ENCODE measurements at places on chromosomes 16 and 17. TPM values are rescaled to one million over a fixed set of nuclear protein-coding genes. Genes with fewer than 3 reads are reported as not detected.

TMEM98 gene
- 9.8 TPM for total RNA-seq

TBC1D3B gene
- 1.3 TPM for total RNA-seq

KRTAP4-3 gene
- not detected for total RNA-seq

CPHXL2 gene
- not detected for total RNA-seq

TEKT5 gene
- total RNA-seq: not detected

RUSF1 gene
- 22.2 TPM for total RNA-seq

WNK4 gene
- not detected for total RNA-seq

KRT40 gene
- not detected for total RNA-seq

KRTAP1-5 gene
- total RNA-seq: not detected

DPEP2NB gene
- not detected for total RNA-seq

KRT12 gene
- total RNA-seq: not detected

CCDC200 gene
- not detected for total RNA-seq

ITGAX gene
- total RNA-seq: 2.3 TPM

SCGB1C2 gene
- not detected for total RNA-seq

MRPS23 gene
- 69.3 TPM for total RNA-seq

CACNA1G gene
- 0.14 TPM for total RNA-seq

ARHGDIG gene
- 10.6 TPM for total RNA-seq

ACD gene
- 9.4 TPM for total RNA-seq

FSCN2 gene
- total RNA-seq: 0.30 TPM

GAS2L2 gene
- total RNA-seq: not detected

ABCC11 gene
- total RNA-seq: 0.17 TPM

PPM1E gene
- total RNA-seq: 1.4 TPM

KRTAP3-2 gene
- not detected for total RNA-seq

GRIN2A gene
- total RNA-seq: 8.0 TPM

GSDMA gene
- not detected for total RNA-seq

ACSM3 gene
- 5.1 TPM for total RNA-seq

Data from heart right ventricle (tissue), 16 donors.